ENCODE measurements at places on chromosomes 5 and 9. TPM values are rescaled to one million over a fixed set of nuclear protein-coding genes. Genes with fewer than 3 reads are reported as not detected.

- H3K36me3 ChIP-seq = no peaks in the 10 kb centered on the region
- H3K27me3 ChIP-seq = no peaks in the 10 kb centered on the region
- no peak overlapping the region for H3K27ac ChIP-seq
- no peaks in the 10 kb centered on the region for H3K4me1 ChIP-seq
- no peak overlapping the region for H3K4me3 ChIP-seq
Observed at GRCh38 chr9:120977321-120977720, 50.7 kb upstream of the TRAF1 start.

DNA sequence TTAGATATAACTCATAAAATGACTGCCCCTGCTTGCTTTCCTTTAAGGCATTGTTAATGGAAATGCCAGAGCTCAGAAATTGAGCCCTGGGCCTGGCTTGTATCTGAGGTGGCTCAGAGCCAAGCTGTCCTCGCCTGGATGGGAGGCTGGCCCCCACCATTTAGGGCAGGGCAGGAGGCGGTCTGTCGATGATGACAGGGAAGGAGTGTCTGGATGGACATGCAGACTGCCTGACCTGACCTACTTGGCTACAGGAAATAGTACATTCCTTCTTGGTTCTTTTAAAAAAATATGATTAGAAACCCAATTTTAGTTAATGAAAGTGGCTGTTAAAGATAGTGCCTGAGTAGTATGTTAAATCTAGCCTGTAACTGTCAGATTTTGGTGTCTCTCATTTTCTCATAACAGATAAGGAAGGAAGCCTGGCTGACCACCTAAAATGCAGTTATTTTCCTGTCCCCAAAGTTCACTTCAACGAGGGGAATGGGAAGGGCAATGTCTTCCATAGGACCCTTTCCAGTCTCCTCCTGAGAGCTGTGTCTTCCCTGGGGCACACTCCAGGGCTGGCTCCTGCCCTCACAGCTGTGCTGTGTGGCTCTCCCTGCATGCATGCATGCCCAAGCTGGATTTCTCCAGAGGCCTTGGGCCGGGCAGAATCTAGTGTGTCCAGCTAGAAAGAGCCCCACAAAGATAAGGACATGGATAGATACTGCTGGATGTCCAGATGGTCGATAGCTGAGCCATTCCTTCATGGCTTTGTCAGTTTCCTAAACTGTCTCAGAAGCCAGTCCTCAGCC, 42.3 kb downstream of the MACROH2A1 start:
- peak overlapping the region; percentile 77 for H3K27ac ChIP-seq
- no peaks in the 10 kb centered on the region for H3K27me3 ChIP-seq

- H3K36me3 ChIP-seq = no peaks in the 10 kb centered on the region
- no peak overlapping the region for H3K4me3 ChIP-seq
- H3K27me3 ChIP-seq = no peaks in the 10 kb centered on the region
Observed at GRCh38 chr9:27261517-27262211, 35.3 kb downstream of the EQTN start.

GRCh38 chr5:40410964-40411635, 268.6 kb upstream of the PTGER4 start:
- DNase-seq = no peak
- no peaks in the 10 kb centered on the region for H3K27me3 ChIP-seq
- H3K36me3 ChIP-seq = no peaks in the 10 kb centered on the region
- H3K27ac ChIP-seq = peak overlapping the region; percentile 38
- H3K4me3 ChIP-seq = no peak overlapping the region
- peaks cover 17% of the 10 kb centered on the region for H3K4me1 ChIP-seq

DNA sequence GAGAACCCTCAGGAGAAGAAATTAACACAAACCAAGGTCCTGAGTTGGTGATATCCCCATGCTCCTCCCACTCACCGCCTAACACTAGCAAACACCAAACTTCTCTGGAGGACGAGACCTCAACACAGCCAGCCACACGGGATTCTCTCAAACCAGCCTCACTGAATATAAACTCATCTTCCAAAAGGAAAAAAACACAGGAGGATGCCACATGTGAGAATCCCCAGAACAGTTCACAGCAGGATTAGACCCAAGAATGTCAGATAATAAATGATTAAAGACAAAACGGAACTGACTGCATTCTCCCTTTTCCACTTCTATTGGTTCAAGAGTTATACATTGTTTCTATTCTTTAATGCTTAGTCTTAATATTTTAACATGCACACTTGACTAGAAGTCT, 89.2 kb downstream of the LPAR1 start:
- no peak for DNase-seq
- no peaks in the 10 kb centered on the region for H3K27me3 ChIP-seq
- no peak overlapping the region for H3K27ac ChIP-seq
- H3K36me3 ChIP-seq = no peaks in the 10 kb centered on the region

DNA sequence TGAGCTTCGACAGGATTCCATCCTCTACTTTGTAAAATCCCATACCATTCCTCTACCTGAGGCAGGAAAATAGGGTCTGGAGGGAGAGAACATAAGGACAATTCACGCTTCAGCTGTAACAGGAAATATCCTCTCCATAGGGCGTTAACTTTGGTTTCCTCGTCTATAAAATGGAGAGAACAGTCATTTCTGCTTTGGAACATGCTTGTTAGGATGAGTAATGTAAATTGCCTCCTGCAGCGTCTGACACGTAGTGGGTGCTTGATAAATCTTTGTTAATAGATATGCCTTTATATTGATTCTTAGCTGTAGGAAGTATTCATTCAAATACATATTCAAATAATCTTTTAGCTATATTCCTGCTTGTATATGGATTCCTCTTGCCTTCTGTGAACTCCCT, 711 bp upstream of the SUB1 start:
- peaks cover 8% of the 10 kb centered on the region for H3K36me3 ChIP-seq
- H3K27me3 ChIP-seq = no peaks in the 10 kb centered on the region
- peaks cover 36% of the 10 kb centered on the region for H3K4me1 ChIP-seq
- no peak for DNase-seq
- no peak overlapping the region for H3K4me3 ChIP-seq
- H3K27ac ChIP-seq = no peak overlapping the region

- no peaks in the 10 kb centered on the region for H3K27me3 ChIP-seq
- no peak for DNase-seq
- H3K4me3 ChIP-seq = no peak overlapping the region
- H3K36me3 ChIP-seq = no peaks in the 10 kb centered on the region
- no peak overlapping the region for H3K27ac ChIP-seq
Observed at GRCh38 chr5:33675958-33676464, 215.8 kb downstream of the ADAMTS12 start.

DNA sequence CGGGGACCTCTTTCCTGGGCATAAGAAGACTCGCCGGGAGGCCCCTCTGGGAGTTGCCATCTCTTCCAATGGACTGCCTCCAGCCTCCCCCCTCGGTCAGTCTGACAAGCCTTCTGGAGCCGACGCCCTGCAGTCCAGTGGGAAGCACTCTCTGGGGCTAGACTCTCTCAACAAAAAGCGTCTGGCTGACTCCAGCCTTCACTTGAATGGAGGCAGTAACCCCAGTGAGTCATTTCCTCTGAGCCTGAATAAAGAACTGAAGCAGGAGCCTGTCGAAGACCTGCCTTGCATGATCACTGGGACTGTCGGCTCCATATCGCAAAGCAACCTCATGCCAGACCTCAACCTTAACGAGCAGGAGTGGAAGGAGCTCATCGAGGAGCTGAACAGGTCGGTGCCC, 28.4 kb upstream of the LTC4S start:
- no peak for DNase-seq
- peaks cover 49% of the 10 kb centered on the region for H3K36me3 ChIP-seq
- H3K27ac ChIP-seq = peak overlapping the region; percentile 12
- H3K4me3 ChIP-seq = no peak overlapping the region
- peaks cover 84% of the 10 kb centered on the region for H3K4me1 ChIP-seq

- H3K4me1 ChIP-seq = peaks cover 44% of the 10 kb centered on the region
- DNase-seq = no peak
- peak overlapping the region; percentile 91 for H3K27ac ChIP-seq
- peak overlapping the region; percentile 85 for H3K4me3 ChIP-seq
- H3K36me3 ChIP-seq = no peaks in the 10 kb centered on the region
Observed at GRCh38 chr9:136949239-136949816, 2.7 kb upstream of the LCN12 start.

DNA sequence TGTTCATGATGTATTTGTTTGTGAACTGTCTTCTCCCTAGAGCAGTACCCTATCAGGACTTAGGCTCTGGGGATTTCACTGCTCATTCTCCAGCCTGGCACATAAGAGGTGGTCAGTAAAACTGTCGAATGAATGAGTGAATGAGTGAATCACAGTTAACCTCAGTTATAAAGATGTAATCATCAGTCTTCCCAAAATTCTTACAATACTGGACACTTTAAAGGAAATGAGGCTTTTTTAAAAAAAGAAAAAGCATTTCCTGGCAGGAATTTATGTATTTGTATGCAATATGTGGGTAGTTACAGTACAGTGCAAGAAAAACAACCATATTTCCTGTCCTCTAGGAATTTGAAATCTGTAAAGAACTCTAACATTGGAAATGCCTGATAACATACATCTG, 59.6 kb downstream of the RAI14 start:
- no peak overlapping the region for H3K27ac ChIP-seq
- DNase-seq = no peak
- no peak overlapping the region for H3K4me3 ChIP-seq

DNA sequence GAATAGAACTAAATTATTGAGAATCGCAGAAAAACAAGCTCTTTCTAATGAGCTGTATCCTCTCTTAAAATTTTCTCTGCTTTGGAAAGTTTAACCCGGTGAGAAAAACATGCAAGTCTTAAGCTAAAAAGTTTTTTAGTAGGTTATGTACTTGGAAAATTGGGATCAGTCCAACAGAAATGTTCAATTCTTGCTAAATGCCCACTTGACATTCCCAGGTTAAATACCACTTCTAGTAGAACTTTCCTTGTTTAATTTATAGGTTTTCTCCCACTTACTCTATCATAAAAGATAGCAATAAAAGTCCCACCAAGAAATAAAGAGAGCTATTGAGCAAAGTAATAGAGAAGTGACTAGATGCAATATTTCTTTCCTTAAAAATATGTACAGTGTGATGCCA, 157.1 kb downstream of the CCDC192 start:
- H3K36me3 ChIP-seq = no peaks in the 10 kb centered on the region
- no peaks in the 10 kb centered on the region for H3K27me3 ChIP-seq
- H3K27ac ChIP-seq = no peak overlapping the region
- H3K4me3 ChIP-seq = no peak overlapping the region

Gene GAS1
- 152 TPM for total RNA-seq

Gene GPR150
- 0.42 TPM for total RNA-seq

Gene GABRB2
- 0.92 TPM for total RNA-seq

Gene UBLCP1
- 17.5 TPM for total RNA-seq

Gene NME5
- 5.4 TPM for total RNA-seq

Gene OR1L8
- not detected for total RNA-seq

Gene BARX1
- total RNA-seq = not detected

All from esophagus muscularis mucosa (tissue), 4 donors.